Frontal cortex (tissue), 4 donors: ENCODE measurements at places on chromosomes 3 and 15.

DNA sequence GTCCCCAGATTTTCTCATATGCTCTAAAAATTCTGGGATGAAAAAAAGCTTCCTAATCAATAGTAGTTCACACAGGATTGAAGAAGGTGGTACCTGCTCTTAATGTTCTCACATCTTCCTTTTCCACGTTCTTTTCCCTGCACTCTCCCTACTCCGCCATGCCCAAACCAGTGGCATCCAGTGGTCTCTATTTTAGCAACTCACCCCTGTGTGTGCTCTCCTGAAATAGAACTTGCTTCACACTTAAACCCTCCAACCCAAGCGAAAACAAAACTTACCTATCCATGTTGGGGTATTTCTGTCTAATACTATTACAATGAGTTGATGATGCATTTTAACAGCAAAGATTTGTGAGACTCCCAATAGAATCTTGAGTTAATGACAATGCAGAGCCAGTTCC is 148.8 kb downstream of the PLD1 start:
- DNase-seq: no peak

- DNase-seq: no peak
Observed at GRCh38 chr15:72285402-72285801, 13.0 kb upstream of the PARP6 start.

GRCh38 chr3:55621648-55622047 is 134.5 kb upstream of the WNT5A start:
- DNase-seq: no peak

DNA sequence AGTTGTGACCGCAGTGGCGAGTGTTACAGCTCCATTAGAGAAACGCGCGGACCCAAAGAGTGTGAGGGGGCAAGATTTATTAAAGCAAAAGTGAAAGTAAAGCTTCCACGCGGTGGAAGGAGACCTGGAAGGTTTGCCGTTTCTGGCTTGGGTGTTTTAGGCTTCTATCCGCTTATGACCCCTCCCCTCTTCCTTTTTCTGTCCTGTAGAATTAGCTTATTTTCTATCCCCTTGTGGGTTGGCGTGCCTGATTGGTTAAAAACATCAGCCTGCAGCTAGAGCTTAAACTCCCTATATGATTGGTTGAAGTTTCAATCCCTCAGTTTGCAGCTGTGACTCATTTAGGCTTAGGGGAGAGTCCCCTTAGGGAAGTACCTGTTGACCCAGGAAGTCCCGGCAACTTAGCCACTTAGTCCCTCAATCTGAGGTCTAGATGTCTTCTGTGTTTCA is 39.6 kb downstream of the C3orf38 start:
- no peak for DNase-seq

- DNase-seq: no peak
Observed at GRCh38 chr15:72340366-72340765, 20.4 kb upstream of the CELF6 start.

- no peak for DNase-seq
Observed at GRCh38 chr3:31523543-31523942, 9.2 kb upstream of the STT3B start.

- no peak for DNase-seq
Observed at GRCh38 chr15:100667405-100668347, 65.3 kb downstream of the ASB7 start.

DNA sequence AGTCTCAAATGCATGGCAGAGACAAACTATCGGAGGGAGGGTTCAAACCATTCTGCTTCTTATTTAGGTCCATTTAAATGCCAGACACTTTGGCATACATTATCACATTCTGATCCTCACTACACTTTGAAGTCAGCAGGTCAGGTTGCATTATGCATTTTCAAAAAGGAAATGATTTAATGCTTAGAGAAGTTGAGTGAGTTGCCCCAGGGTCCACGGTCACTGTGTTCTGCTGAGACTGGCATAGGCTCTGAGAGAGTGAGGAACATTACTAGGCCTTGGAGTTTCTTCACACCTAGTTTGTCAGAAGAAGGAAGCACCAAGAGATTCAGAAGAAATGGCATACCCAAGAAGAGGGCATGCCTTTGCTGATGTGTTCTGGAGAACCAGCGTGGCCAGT is 46.3 kb upstream of the ACAN start:
- no peak for DNase-seq

- no peak for DNase-seq
Observed at GRCh38 chr3:140244893-140245292, 309.9 kb downstream of the CLSTN2 start.

GRCh38 chr15:70479056-70479455 is 284.3 kb downstream of the UACA start:
- DNase-seq: no peak

- no peak for DNase-seq
Observed at GRCh38 chr3:150388498-150389418, 19.3 kb upstream of the TSC22D2 start.

DNA sequence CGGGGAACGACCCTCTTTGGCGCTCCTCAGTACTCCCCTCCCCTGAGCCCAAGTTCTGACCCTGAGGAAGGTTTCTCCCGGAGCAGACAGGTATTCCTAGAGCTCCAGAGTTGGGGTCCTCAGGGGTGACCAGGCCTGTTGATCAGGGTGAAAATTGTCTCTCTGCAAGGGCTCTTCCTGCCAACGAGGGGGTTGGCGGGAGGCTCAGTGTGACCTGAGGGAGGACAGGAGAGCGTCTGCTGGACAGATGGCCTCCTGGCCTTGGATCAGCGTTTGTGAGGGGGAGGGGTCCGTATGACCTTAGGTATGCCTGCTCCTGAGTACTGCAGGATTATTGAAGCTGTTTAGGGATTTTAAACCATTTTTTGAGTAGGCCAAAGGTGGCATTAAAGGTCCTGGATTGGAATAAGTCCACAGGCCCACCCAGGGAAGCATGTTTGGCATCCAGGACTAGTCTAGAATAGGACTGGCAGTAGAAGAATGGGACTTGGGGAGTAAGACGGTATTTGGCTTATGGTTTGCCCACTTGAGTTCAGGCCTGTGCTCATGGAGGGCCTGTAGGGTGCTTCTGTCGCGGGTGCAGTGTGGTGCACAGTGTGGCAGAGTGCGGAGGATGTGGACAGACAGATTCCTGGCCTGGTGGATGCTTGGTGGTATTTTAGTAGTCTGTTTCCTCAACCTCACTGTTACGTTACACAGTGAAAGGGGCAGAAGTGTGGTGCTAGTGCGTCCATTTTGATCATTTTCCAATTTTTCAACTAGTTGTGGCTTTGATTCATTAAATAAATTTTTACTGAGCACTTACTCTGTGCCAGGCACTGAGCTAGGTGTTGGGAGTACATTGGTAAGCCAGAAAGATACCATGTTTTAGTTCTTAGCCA is 959 bp downstream of the ZNF592 start:
- no peak for DNase-seq

GRCh38 chr3:112611752-112612515 is 29.0 kb downstream of the CCDC80 start:
- no peak for DNase-seq

DNA sequence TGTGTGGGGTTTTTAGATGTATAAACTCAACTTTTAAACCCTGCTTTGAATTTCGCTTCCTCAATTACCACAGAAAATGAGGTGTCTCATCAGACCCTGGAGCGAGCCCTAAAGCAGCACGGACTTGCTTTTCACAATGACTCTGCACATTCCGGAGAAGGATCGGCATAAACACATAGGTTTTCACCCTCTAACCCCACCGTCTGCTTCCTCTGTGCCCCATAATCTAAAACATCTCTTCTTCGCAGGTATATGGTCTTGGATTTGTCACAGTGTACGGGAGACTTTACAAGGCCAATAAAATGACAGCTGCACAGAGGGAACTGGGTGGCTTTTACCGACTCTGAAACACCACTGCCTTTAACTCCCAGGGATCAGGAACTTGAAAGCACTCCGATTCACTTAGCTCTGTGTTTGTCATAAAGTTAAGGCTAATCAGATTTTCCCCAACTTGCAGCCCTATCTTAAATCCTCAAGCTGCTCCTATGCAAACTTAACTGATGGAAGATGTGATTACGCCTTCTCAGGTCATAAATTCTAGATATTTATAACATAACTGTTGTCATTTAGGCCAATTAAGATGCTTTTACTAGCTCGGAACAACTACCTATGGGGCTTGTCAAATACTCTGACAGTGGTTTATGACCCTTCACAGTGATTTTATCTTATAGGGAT is 133.4 kb upstream of the WNT5A start:
- no peak for DNase-seq

- no peak for DNase-seq
Observed at GRCh38 chr3:57948781-57949242, 59.4 kb upstream of the FLNB start.

DNA sequence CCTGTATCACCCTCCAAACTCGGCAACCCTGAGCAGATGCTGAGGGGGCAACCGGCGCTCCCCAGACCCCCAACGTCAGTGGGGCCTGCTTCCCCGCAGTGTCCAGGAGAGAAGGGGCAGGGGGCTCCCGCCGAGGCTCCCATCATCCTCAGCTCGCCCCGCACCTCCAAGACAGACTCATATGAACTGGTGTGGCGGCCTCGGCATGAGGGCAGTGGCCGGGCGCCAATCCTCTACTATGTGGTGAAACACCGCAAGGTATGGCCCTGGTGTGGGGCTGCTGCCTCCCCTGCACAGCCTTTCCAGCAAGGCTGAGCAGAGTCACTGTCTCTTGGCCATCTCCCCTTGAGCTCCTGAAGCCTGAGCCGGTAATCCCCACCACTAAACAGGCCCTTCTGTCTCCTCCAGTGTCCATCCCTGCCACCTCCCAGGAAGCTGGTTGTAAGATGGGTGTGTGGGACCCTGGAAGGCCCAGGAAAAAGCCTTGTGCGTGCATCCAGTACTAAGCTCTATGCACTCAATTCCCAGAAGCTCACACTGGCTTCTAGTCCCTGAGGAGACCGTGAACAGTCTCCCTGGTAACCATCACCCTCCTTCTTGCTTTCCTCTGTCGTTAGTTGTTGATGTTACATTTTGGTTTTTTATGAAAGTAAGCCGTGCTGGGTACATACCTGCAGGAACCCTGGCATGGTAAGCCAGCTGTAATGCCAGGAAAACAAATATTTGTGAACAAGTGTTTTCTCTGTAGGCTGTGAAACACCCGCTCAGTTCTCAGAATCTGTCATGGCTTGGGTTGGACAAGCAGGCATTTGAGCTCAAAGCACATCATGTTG is 63.3 kb downstream of the BOC start:
- DNase-seq: no peak

DNA sequence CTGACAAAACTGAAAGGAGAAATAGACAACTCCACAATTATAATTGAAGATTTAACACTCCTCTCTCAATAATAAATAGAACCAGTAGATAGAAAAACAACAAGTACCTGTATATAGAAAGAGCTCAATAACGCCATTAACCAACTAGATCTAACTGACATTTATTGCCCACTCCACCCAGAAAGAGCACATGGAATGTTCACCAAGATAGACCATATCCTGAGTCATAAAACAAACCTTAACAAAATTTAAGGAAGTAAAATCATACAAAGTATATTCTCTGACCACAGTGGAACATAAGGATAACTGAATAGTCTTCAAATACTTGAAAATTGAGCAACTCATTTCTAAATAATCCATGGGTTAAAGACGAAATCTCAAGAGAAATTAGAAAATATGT is 25.1 kb downstream of the KBTBD12 start:
- no peak for DNase-seq

DNA sequence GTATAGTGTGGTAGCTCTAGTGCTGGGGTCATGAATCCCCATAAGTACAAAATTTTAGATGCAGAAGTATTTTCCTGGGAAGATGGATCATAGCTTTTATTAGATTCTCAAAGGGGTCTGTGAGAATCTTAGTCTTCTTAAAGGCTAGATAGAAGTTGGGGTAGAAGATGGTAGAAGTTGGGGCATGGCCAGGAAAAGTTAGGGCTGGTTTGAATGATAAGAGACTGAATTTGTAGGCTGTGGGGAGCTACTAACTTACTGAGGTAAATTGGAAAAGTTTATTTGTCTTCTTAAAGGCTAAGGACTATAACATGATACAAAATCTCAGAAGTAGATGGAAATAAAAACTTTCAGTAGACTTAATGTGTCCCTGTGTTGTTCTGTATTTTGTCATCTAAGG is 1.6 kb upstream of the UBE2Q2 start:
- DNase-seq: no peak

- DNase-seq: no peak
Observed at GRCh38 chr15:100385300-100386050, 43.7 kb upstream of the ADAMTS17 start.
